ENCODE measurements at places on chromosomes 5 and 9. TPM values are rescaled to one million over a fixed set of nuclear protein-coding genes. Genes with fewer than 3 reads are reported as not detected.

DNA sequence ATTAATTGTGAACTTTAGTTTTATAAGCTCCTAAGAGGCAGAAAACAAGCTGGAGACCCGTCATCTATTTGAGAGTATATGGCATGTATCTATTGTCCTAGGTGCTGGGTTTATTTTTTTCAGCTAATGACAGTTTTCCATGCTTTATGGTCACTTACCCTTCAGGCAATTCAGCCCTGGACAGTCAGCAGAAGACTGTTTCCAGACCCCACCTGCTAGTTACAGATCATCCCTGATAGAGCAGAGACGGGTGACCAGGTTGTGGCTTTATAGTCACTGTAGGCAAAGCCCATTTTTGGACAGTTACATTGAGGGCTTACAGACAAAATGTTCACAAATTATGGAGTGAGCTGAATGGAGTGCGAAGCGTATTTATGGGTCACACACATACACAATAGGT, 1227.5 kb downstream of the FOXD4L5 start:
- DNase-seq, result no peak

DNA sequence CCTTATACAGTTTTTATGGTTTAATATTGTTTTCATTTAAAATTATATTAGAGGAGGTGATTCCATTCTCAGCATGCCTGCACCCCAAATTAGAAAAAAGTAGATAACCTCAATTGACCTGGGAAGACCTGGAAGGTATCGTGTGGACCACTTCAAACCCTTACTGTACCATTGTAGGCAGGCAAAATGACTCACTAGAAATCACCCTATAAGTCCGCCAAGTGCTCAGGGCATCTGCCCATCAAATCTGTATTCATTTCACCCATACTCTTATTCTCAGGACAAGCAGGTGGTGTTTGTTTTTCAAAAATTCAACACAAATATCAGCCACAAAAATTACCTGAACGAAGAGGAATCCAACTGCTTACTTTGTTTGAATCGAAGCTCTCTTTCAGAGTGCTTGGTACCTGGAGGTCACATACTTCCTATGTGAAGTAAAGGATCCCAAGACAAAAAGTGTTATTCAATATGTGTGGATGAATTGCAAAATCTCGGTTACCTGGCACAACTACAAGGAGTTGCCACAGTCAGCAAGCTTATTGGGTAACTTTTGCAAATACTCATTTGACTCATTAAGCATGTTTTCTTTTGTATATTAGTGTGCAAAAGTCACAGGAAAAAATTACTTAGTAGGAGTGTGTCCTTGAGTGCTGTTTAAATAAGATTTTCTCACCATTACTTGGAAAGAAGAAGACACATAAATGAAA, 216.2 kb downstream of the ENC1 start:
- no peak for DNase-seq

DNA sequence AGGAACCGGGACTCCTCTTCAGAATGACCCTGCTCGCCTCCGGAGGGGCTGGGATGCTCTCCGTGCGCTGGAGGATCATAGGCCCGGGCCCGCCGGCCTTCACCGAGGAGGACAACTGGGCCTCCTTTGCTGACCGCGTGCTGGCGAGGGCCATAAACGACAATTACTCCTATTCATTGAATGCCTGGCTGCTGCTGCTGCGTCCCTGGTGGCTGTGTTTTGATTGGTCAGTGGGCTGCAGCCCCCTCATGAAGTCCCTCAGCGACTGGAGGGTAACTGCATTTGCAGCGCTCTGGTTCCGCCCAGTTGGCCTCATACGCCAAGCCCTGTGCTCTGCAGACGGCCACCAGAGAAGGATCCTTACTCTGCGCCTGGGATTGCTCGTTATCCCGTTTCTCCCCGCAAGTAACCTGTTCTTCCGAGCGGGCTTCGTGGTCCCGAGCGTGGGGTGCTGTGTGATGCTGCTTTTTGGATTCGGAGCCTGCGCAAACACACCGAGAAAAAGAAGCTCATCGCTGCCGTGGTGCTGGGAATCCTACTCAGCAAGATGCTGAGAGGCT, 16.6 kb downstream of the OR2V1 start:
- DNase-seq, result no peak

DNA sequence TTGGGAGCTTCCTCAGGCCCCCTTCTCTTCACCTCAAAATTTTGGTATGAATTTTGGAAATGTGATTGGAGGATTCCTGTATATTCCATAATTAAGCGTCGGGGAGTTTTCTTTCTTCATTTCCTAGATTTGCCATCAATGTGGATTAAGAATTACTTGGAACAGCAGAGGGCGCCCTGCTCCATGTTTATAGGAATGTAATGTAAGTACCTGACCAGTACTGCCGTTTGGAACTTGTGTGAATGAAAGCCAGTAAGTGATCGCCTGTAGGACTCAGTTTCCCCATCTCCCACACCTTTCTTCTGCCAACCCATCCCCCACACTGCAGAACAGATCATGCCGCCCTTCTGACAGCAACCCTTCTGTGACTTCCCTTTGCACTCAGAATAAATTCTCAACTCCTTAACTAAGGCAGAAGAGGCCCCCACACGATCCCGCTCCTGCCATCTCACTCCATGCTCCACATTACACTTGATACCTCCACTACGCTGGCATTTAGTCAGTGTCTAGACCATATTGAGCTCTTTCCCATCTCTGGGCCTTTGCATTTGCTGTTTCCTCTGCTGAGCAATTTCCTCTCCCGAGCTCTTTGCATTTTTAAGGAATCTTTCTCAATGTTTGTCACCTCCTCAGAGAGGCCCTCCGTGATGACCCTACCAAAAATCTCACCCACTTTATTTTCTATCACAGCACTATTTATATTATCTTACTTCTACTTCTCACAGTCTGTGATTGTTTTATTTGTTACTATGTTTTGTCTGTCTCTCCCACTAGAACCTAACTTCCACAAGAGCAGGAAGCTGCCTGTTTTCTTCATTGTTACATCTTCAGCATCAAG, 79.5 kb upstream of the HTR4 start:
- peak; percentile 81 for DNase-seq

Gene CARD9
- total RNA-seq, result 0.44 TPM

DNA sequence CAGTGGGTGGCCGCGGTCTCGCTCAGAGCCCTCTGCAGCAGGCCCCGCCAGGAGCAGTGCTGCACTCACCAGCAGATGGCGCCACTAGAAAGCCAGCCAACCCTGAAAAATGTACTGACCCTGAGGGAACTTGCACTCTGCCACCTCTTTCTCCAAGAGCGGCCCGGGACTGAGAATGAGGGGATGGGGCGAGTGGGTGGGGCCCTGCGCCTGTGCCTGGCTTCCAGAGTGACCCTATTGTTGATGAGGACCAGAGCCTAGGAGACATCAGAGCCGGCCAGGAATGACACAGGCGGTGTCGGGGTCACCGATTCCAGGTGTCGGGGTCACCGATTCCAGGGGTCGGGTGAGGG, 2.9 kb upstream of the IL17B start:
- DNase-seq, result peak; percentile 77

- no peak for DNase-seq
These were observed 451.6 kb downstream of the TLE1 start for GRCh38 chr9:81237565-81238231.

Gene HAUS6
- total RNA-seq, result 26.2 TPM

Gene SLC6A19
- total RNA-seq, result not detected

Gene GRIA1
- not detected for total RNA-seq

Gene PHF24
- not detected for total RNA-seq

Gene HACD4
- total RNA-seq, result 15.0 TPM

Gene CER1
- total RNA-seq, result not detected

Gene SPAG8
- total RNA-seq, result 2.5 TPM

Gene ZFP2
- 0.21 TPM for total RNA-seq

- DNase-seq, result no peak
These were observed 127.2 kb downstream of the ENTREP1 start for GRCh38 chr9:69452110-69452782.

- no peak for DNase-seq
These were observed 50.7 kb upstream of the C6 start for GRCh38 chr5:41264019-41264418.

Gene PLPPR1
- total RNA-seq, result not detected

GRCh38 chr5:147482706-147483180, 27.1 kb downstream of the DPYSL3 start:
- DNase-seq, result no peak

- no peak for DNase-seq
These were observed 196.5 kb downstream of the TLE1 start for GRCh38 chr9:81492710-81493447.

GRCh38 chr5:109016300-109016699, 268.6 kb downstream of the FER start:
- DNase-seq, result no peak

GRCh38 chr5:32362527-32362926, 49.8 kb upstream of the MTMR12 start:
- no peak for DNase-seq

DNA sequence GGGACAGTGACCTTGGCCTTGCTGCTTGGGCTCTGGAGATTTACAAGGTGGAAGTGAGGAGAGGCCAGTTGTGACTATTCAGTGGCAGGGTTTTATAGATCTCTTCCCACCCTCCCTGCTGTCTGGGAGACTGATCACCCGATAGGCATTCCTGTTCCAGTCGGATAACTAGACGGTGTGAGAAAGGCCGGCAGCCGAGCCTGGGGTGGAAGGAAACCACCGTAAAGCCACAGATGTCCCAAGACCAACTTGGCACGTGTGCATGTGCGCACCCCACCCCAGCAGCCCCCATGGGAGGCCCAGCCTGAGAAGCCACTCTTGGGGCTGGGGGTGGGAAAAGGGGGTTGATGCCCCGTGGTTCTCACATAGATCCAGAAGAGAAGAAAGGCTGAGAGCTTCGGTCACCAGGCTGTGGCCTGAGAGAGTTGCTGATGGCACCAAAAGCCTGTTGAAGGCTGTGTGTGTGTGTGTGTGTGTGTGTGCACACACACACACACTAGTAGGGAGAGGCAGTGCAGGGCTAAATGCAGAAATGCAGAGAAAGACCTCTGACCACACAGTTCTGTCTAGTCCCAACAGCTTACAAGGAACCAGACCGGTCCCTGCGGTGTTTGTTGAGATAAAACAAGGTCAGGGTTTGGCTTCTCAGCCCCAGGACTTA, 225.8 kb downstream of the FANCC start:
- DNase-seq, result no peak

All from activated CD4-positive, alpha-beta T cell treated with anti-CD3 and anti-CD28 coated beads, Interleukin-2, amount 10 ng/mL, durations not matched to agents 7 days and 5 days (primary cell).